Left hindlimb (tissue), 1 donor: ENCODE measurements at places on chromosomes 6 and 20.

DNA sequence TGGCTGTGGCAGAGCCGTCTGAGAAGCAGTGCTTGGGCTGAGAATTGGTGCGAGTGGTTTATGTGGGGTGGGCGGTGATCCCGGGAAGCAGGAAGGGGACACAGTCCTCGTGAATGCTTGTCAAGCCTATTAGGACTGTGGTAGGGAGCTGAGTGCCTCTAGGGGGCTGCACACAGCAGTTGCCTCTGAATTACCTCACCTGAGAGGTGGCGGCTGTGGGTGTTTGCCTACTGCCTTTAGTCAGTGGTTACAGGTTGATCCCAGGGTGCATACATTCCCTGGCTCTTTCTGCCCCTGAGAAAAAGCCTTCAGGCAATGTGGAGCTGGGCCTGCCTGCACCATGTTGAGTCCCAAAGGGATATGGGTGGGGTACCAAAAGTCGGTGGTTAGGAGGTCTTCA is 5.2 kb downstream of the AP5S1 start:
- no peak for DNase-seq

DNA sequence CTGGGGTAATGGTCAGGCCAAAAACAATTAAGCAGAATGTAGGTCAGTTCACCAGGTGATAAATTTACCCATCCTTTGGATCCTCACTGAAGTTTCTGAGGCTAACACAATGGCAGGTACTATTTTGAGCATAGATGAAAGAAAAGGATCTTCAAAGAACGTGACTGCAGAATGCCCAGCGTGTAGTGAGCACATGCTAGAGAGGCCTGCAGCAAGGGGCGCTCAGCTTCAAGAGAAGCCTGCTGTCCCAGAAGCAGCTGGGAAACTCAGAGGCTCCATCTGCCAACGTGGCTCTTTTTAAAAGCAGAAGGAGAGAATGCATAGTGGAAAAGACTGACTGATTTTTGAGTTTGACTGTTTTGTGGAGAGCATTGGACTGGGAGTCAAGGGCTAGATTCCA is 57.4 kb downstream of the CD83 start:
- DNase-seq, result no peak

DNA sequence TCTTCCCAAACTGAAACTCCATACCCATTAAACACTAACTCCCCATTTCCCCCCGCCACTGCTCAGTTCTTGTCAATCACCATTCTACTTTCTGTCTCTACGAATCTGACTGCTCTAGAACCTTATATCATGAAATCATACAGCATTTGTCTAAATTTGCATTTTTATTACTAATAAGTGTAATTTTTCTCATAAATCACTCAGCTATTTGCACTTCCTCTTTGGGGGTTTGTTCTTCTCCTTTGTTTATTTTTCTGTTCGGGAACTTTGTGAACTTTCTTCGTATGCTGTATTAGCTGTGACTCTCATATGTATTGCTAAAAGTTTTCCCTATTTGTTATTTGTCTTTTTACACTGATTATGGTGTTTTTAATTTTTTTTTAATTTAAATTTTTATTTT is 152.2 kb downstream of the SLC16A10 start:
- DNase-seq, result no peak

DNA sequence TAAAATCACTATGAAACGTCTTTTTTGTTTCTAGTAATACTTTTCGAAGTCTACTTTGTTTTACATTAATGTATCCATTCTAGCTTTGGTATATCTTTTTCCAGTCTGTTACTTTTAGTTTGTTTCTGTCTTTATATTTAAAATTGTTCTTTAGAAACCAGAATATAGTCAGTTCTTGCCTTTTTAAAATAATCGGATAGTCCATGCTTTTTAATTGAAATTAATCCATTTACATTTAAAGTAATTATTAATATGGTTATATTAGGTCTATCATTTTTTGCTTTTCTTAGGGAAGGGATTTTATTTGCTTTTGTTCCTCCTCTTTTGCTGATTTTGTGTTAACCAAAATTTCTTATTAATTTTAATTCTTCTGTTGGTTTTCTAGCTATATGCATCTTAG is 23.7 kb downstream of the CDYL start:
- DNase-seq, result no peak

- peak; percentile 32 for DNase-seq
These were observed 359.9 kb upstream of the EPHA7 start for GRCh38 chr6:93779086-93779841.

DNA sequence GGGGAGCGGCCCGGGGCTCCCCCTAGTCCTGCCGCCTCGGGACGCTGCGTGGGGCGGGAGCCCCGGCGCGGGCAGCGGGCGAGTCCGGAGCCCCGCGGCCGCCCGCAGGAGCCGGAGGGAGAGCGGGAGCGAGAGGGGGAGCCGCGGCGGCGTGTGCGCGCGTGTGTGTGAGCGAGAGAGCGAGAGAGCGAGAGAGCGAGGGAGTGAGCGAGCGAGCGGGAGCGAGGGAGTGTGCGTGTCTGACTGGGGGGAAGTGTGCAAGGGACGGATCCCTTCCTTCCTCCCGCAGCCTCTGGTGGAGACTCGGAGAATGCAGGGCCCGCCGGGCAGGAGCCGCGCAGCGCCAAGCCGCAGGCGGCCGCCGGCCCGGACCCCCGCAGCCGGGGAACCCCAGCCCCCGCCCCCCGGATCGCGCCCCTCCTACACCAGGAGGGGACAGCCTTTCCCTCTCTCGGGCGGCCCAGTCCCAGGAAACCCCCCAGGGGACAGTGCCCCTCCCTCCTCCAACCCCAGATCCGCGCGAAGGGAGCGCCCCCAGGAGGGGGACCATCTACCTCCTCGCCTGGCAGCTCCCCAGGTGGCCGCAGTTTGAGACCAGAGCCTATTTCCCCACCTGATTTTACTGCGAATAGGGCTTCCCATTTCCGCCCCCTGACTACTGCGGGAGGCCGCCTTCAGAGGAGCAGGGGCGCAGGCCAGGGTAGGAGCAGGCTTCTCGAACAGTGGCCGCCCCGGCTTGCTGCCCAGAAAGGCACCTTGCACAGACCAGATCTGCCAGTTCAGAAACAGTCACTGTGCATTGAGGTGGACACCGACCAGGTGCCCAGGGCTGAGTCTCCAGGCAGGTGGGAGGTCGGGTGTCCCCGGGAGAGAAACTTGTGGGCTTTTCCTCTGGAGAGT is at the start of gene CDH22:
CDH22 (minus strand) TSS at position 241 of the 900 bp plus-strand sequence. CDS start 57,204 bp downstream, outside the sequence.
- peak; percentile 57 for DNase-seq

- no peak for DNase-seq
These were observed 725.5 kb downstream of the TBC1D32 start for GRCh38 chr6:120608826-120609225.

DNA sequence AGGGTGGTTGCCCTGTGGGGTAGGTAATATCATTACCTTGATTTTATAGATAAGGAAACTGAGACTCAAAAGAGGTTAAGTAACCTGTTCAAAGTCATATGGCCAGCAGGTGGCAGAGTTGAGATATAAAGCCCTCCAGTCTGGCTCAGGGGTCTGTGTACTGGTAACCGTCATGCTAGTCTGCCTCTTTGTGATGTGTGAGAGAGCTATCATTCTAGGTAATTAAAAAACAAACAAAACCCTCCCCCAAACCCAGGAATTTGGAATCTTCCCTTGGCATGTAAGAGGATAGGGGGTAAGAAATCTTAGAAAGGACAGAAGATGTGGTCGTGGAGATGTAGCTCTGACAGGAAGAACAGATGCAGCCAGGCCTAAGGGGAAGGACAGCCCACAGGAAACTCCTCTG is 206.0 kb downstream of the CDC5L start:
- DNase-seq, result peak; percentile 43
